ENCODE measurements at places on chromosomes 5 and 9. TPM values are rescaled to one million over a fixed set of nuclear protein-coding genes. Genes with fewer than 3 reads are reported as not detected.

The NTRK2 gene
- 3.7 TPM for total RNA-seq

The PCDH12 gene
- 4.9 TPM for total RNA-seq

The PITX1 gene
- total RNA-seq = 0.83 TPM

The CCNB1 gene
- total RNA-seq = 2.1 TPM

The GMCL2 gene
- total RNA-seq = not detected

The ADRB2 gene
- total RNA-seq = 2.6 TPM

The KLHL3 gene
- total RNA-seq = 35.1 TPM

The BASP1 gene
- total RNA-seq = 3.9 TPM

The TRPM3 gene
- total RNA-seq = 0.51 TPM

The SPINK4 gene
- not detected for total RNA-seq

GRCh38 chr5:5711112-5711511, 288.6 kb downstream of the ICE1 start:
- no peak for DNase-seq

- DNase-seq = no peak
These were observed 15.3 kb downstream of the ABLIM3 start for GRCh38 chr5:149156435-149157083.

DNA sequence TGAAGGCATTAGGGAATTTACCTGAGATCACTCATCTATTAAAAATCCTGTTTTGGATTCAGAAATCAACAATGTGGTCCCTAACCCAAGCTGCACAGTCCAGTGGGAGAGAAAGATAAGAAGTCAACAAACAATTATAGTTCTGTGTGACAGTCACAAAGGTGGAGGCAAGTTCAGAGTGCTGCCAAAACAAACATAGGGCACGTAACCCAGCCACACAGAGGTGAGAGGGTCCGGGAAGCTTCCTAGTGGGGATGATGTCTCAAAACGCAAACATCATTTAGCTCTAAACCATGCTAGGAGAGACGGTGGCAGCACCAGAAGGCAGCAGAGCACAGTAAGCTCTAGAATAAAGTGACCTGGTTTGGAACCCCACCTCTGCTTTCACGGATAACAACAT, 158.9 kb downstream of the MAPKAP1 start:
- no peak for DNase-seq

DNA sequence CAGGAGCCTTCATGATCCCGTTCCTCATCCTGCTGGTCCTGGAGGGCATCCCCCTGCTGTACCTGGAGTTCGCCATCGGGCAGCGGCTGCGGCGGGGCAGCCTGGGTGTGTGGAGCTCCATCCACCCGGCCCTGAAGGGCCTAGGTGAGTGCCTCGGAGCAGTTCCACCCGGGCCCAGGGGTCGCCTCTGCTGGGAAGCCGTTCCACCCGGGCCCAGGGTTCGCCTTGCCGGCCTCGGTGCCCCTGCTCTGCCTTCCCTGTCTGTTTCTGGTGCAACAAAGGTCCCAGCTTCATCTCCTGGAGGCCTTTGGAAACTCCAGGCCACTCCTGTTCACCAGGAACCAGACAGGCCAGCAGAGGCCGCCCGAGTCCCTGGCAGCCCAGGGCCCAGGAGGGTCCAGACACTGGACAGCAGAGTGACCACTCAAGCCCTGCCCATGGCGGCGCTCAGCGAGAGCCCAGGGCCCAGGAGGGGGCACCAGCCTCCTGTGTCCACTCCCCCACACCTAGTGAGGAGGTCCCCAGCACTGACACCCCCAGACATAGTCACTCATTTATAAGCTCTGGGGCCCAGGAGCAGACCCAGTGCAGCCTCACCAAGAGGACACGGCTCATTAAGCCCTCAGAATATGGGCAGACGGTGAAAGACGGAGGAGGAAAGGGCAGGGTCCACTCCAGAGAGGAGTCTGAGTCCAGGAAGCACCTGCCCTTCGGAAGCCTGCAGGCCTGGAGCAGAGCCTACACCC, 7.5 kb downstream of the SLC6A19 start:
- DNase-seq = no peak

- no peak for DNase-seq
These were observed 17.9 kb downstream of the PDZD2 start for GRCh38 chr5:31656806-31657205.

DNA sequence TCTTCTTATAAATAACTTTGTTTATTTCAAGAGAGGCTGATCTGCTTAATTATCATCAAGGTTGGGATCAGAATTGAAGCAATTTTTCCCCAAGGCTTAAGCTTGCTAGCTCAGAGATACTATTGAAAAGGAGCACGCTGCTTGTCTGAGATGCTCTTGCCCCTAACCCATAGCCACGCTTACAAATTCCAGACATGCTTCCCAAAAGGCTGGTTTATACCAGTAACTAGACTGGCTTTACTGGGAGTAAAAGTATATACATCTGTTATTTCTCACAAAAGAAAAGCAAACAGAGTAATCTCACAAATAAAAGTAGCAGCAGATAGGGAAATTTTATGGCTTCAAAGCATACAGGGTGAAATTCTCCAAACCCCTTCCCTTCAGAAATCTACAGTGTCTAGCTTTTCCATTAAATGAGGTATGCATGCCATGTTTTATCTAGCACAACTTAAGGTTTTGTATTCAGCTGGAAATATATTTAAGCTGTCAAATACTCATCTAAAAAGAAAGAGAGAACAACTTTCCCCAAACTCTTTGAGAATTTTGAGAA, 163.2 kb upstream of the TRPC7 start:
- no peak for DNase-seq

GRCh38 chr9:17509701-17510100, 69.2 kb upstream of the SH3GL2 start:
- no peak for DNase-seq

DNA sequence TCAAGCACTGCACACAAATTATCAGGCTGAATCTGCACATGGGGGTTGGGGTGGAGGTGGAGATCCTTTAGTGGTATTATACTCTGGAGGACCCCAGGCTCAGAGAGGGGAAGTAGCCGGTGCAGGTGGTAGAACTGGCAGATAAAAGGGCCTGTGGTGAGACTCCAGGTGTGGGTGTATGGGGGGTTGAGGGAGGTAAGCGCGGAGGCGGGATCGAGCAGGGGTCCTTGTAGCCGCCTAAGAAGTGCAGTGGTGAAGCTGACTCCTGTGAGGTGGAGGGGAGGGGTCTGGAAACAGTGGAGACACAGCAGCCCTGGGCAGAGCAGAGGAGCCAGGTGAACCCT, 841 bp downstream of the ACSL6 start:
- peak; percentile 73 for DNase-seq

GRCh38 chr5:10581867-10582511, 18.1 kb downstream of the ANKRD33B start:
- DNase-seq = no peak

- DNase-seq = peak; percentile 92
These were observed 159.5 kb downstream of the C9orf152 start for GRCh38 chr9:110048403-110048975.

- DNase-seq = no peak
These were observed 633.3 kb downstream of the PDE4D start for GRCh38 chr5:59260200-59260599.

DNA sequence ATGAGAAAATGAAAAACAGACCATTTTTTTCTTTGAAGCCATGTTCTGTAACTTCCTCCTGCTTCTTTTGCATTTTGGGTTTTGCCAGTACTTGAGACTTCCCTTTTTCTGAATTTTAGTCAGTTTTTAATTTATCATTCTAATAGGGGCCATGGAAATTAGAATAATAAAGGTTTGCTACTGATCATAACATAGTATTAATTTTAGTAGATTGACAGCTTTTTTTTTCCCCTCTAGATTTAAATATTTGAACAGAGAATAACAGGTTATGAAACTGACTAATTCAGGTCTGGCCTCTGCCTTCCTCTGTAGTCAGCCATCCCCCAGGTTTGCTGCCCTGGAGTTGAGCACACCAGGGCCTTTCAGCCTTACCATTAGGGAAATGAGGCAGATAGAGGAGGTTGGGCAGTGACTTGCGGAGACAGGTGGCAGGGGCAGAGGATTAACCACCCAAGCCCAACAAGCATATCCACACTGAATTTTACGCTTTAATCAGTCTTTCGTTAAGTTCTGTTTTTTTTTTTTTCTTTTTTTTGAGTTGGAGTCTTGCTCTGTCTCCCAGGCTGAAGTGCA, 80.1 kb upstream of the TNFAIP8 start:
- no peak for DNase-seq

DNA sequence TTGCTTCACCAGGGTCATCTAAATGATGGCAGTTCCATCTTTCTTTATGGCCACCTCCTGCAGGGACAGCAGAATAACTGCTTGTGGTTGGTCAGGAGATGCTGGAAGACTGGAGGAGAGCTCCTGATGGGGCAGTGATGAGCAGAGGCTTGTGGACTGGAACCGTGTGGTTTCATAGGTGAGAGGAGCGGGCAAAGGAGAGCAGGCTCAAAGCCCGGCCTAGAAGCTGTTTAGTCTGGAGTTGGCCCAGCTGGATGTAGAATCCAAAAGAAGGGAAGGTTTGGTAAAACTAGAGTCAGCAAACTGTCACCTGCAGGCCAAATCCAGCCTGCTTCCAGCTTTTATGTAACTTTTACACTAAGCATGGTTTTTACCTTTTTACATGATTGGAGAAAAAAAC, 32.9 kb upstream of the TLE1 start:
- DNase-seq = no peak

- no peak for DNase-seq
These were observed 116.6 kb downstream of the MUSK start for GRCh38 chr9:110785166-110785565.

DNA sequence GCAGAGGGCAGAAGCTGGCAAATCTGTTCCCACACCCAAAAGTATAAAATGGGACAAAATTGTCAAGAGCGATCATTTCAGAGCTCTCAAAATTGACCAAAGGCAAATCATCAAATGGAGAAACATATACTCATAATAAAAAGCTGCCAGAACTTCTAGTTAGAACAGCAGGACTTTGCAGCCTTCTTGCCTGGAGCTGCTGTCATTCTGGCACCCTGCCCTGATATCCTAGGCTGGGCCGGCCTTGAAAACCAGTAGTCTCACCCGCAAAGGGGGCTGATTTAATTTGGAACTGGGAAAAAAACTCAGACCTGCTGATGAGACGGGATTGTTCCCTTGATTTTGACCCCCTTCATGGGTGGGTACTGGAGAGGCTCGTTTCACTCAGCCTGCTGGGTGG, 18.5 kb downstream of the OR2V1 start:
- no peak for DNase-seq

GRCh38 chr9:128203707-128204551, 750 bp downstream of the DNM1 start:
- no peak for DNase-seq

Data from cardiac septum (tissue), 1 donor.